Activated naive CD4-positive, alpha-beta T cell treated with anti-CD3 and anti-CD28 coated beads, Interleukin-2, amount 50 U/mL, for 16 hours (primary cell): ENCODE measurements at places on chromosomes 4 and X.

DNA sequence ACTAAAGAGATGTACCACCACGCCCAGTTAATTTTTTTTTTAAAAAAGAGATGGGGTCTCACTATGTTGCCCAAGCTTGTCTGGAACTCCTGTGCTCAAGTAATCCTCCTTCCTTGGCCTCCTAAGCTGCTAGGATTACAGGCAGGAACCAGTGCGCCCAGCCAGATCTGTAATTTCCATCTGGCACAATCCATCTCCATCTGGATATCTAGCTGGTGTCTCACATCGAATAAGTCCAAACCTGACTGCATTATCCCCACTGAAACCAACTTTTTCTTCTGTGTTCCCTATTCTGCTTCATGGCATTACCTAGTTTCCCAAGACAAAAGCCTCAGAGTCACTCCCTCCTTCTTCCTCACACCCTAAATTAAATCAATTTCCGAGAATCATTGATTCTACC lies 125.8 kb upstream of the TEX13C start:
- no peak for DNase-seq

DNA sequence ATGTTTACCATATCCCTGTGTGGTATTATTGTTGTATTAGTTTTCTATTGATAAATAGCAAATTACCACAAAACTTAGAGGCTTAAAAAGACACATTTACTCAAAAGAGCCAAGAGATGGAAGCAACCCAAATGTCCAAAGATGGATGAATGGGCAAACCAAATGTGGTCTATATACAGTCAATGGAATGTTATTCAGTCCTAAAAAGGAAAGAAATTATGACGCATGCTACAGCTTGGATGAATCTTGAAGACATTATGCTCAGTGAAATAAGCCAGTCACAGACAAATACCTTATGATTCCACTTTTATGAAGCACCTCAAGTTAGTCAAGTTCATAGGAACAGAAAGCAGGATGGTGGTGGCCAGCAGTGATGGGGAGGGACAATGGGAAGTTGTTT lies 144.7 kb downstream of the QDPR start:
- DNase-seq, result no peak

DNA sequence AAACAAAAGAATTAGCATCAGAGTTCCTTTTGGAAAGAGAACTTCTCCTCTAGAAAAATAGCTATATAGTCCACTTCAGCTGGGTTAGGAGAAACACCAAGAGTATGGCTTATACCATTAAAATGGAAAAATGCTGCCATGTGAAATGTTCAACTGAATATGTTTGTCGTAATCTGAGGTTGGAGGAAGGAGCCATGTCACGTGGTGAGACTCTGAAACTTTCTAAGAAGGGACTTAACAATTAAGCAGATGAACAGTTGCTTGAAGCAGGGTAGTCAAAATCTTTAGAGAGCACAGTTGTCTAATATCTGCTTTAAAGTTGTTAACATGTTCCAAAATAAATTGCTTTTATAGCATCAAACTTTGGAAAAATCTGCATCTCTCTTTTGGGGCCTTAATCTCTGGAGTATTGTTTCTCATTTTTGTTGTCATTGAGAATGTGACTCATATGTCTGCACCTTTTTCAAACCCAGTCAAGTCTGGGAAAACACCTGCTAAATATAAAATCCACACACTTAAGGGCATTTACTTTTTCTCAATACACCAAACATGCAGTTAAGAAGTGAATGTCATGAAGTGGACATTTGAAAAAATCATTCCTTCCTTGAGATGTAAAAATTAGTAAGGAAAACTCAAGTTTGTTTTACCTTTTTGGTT lies 168.8 kb upstream of the PDE5A start:
- no peak for DNase-seq

- DNase-seq, result no peak
Measured at GRCh38 chr4:2963966-2964471, 648 bp downstream of the GRK4 start.

DNA sequence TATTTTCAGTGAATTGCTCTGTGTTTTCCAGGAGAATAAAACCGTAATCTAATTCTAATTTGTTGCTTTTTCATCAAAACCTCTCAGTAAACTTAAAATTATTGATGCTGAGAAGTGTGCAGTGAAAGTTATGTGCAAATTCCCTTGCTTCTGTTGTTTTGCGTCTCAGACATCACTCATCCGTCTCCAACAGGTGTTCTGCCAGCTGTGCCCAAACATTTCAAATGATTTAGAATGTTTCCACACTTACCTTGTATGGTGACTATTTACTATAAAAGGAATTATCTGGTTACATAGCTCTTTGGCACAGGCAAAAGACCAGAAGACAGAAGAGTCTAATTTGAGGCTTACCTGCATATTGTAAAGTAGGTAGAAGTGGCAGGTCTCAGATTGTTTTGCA lies 184.0 kb downstream of the BMPR1B start:
- no peak for DNase-seq

- DNase-seq, result no peak
Measured at GRCh38 chr4:111761531-111761930, 383.7 kb upstream of the FAM241A start.

- DNase-seq, result no peak
Measured at GRCh38 chr4:90060039-90060438, 67.2 kb upstream of the CCSER1 start.
